ENCODE measurements at places on chromosomes 1 and 21. TPM values are rescaled to one million over a fixed set of nuclear protein-coding genes. Genes with fewer than 3 reads are reported as not detected.

Gene SLAMF9
- total RNA-seq: not detected

Gene NBPF20
- total RNA-seq: 2.3 TPM

Gene FMO1
- 5.8 TPM for total RNA-seq

Gene SLC16A4
- 60.5 TPM for total RNA-seq

Gene TSPEAR
- total RNA-seq: not detected

Gene PFDN2
- total RNA-seq: 10.7 TPM

Gene FMO2
- 6.2 TPM for total RNA-seq

Gene LHX8
- not detected for total RNA-seq

Gene MTARC1
- total RNA-seq: 0.97 TPM
